ENCODE measurements at places on chromosomes 2 and 18.

- DNase-seq = no peak
These were observed 69.6 kb downstream of the ACVR1C start for GRCh38 chr2:157559061-157559460.

DNA sequence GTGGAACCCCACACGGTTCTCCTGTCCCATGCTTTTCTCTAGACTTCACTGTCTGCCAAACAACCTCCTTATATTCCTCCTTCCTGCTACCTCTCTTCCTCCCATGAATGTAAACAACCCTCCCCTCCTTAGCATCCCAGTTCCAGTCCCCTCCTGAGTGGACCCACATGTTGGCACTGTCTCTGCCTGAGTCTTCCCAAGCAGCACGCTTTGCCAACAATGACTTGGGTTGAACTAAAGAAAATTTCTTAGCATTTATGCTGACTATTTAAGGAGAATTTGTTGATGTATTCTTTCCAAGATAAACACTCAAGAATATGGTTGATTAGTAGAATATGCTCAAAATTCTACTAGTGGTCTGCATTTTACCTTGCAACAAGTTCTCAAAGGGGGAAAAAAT lies 338.0 kb downstream of the TNS1 start:
- DNase-seq = no peak

DNA sequence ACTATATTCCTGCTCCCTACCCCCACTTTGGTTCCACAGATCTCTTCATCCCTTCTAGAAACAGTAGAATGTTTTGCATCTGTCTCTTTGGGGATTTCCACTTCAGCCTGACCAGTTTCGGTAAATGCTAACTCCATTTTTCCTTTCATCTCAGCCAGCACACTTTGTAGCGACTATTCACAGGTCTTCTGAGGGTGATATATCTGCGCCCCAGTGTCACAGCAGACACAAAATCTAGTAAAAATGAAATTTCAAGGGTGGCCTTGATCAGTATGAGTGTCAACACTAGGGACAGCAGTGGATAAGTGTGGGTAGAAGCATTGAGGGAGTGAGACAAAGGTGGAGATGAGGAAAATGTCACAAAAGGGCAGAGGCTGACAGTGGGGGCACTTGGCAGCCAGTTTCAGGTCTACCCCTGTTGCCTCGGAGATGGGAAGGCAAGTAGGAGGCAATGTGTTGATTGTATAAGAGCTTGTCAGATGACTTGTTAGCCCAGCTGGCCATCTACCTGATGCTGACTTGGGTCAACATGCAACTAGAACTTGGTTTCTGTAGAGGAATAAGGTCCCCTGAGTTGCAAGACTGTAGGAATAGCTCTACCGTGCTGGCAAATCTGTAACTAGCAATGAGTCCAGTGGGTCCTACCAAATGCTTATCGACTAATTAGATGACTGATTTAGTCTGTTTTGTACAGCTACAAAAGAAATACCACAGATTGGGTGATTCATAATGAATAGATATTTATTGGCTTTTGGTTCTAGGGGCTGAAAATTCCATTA lies 60.7 kb downstream of the CXCR4 start:
- DNase-seq = no peak

DNA sequence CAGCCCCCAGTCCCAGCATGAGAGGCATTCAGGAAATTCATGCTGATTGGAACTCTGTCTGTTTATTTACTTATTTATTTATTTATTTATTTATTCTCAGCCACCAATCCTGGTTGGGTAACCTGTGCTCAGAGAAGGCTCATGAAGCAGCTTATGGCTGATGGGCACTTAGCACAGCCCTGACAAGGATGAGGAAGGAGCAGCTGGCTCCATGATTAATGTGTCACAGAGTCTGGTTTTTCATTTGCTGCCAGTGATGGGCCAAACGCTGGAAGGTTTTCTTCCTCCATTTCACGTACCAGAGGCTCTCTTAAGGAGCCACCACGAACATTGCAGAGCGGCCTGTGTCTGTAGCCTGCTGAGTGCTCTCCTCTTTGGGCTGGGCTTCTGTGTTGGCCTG lies 28.3 kb upstream of the KCNS3 start:
- DNase-seq = no peak

GRCh38 chr2:69253112-69253511 lies 133.9 kb downstream of the GFPT1 start:
- no peak for DNase-seq

GRCh38 chr2:149994057-149994728 lies 406.6 kb upstream of the MMADHC start:
- no peak for DNase-seq

DNA sequence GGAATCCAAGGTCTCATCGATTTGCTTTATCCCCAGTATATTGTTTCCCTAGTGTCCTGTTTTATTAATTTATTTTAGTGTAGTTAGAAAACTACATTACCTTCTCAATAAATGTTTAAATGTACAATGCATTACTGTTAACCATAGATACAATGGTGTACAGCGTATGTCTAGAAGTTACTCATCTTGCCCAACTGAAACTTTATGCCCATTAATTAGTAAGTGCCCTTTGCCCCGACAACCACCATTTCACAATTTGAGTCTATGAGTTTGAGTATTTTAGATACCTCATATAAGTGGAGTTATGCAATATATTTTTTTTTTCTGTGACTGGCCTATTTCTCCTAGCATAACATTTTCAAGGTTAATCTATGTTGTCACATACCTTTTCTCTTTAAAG lies 1343.0 kb upstream of the SLC39A10 start:
- no peak for DNase-seq

GRCh38 chr2:226673314-226673723 lies 126.3 kb downstream of the IRS1 start:
- DNase-seq = peak; percentile 45

GRCh38 chr2:99754210-99754609 lies 264.4 kb upstream of the REV1 start:
- DNase-seq = no peak

DNA sequence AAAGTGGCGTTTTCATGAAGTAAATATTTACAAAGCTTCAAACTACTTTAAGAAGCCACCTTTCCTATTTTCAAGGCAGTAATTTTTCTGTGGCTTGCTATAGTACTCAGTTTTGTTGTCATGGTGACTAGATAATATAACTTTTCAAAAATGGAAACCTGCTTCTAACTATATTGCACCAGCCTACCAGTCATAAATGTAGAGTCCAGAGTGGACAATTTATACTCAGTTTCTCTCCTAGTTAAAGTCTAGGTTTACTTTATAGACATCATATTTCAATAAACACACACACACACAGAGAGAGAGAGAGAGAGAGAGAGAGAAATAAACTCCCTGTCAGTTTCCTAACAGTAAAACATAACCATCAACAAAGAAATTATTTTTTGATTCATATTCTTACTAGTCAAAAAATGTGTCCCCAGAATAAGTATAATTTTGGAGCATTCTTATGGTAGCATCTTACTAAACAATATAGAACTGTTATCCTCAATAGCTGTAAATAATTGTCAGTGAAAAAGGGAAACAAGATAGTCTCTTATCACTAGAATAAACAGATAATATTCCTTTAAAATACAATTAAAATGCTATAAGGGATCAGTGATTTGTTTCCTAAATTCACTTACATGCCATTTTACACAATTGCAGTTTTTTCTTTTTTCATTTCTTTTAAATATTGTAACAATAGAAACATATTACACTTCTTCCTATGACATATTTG lies 163.5 kb upstream of the BOD1L2 start:
- DNase-seq = no peak

DNA sequence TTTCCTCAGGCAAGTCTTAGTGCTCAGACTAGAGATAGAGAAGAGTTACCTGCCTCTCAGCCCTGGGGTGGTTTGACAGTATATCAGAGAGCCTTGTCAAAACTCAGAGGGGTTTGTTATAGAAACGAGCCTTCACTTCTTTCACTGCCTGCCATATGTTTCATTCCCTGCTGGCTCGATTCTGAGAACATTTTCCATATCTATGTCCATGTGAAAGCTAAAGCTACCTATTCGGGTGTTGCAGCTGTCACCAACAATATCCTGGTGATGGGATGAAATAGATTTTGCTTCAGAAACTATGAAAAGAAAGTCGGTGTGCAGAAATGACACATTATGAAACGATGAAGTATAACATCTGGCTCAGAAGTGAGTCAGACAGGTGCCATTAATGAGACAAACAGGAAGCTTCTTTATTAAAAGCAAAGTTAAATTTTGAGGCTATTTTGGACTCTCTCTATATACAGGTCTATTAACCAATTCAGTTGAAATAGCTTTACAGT lies 56.1 kb upstream of the TANK start:
- DNase-seq = no peak

- no peak for DNase-seq
These were observed 333.8 kb upstream of the TNP1 start for GRCh38 chr2:217193431-217194340.

GRCh38 chr2:112542984-112543661 lies 858 bp downstream of the POLR1B start:
- DNase-seq = no peak

- no peak for DNase-seq
These were observed 55.4 kb upstream of the CD28 start for GRCh38 chr2:203650860-203651613.

DNA sequence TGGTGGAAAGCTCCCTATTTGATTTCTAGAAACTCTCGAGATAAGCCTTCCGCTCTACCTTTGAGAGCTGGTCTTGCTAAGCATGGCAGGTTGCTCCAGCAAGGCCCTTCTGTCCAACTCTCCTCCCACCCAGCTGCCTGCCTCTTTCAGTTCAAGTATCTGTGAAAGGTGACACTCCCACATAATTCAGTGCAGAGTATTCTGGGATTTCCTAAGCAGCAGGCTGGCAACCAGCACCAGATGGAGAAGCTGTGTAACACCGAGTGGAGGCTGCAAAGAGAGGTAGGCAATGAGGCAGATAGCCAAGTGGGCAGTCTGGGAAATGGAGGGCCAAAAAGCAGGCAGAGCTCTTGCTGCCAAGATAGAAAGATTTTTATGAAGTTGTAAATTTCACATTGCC lies 88.4 kb upstream of the CAVIN2 start:
- DNase-seq = no peak

DNA sequence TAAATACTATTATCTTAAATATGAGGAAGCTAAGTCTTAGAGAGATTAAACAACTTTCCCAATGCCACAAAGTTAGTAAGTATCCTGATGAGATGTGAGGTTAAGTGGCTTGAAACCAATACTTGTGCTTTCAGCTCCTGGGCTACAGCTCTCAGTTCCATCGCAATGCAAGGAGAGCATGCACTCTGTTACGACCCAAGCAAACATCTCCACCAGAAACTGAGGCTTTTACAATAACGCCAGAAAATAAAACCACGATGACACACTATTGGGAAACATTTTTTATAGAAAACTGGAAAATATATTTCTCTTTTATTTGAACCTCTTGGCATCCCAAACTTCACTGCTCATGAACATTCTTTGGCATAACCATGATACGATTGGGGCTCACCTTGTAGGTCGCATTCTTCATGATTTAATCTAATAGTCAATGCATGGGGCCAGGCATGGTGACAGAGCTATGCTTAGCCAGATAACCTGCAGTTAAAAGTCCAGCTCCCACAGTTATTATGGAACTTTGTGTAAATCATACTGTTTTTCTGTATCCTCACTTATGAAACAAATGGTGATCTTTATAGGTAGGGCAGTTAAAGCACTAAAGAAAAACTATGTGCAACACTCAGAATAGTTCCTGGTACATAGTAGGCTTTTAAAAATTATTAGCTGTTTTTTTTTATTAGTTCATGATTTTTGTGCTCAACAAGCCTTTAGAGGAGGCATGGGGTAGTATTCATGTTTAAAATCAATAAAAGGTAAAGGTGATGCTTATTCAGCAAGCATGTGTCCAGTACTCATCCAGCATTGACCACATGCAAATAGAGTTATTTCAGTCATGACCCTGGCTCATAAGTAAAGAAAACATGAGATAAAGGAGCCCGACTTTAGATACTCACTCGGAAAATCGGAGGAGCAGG lies 238.3 kb upstream of the TRIB2 start:
- DNase-seq = no peak

DNA sequence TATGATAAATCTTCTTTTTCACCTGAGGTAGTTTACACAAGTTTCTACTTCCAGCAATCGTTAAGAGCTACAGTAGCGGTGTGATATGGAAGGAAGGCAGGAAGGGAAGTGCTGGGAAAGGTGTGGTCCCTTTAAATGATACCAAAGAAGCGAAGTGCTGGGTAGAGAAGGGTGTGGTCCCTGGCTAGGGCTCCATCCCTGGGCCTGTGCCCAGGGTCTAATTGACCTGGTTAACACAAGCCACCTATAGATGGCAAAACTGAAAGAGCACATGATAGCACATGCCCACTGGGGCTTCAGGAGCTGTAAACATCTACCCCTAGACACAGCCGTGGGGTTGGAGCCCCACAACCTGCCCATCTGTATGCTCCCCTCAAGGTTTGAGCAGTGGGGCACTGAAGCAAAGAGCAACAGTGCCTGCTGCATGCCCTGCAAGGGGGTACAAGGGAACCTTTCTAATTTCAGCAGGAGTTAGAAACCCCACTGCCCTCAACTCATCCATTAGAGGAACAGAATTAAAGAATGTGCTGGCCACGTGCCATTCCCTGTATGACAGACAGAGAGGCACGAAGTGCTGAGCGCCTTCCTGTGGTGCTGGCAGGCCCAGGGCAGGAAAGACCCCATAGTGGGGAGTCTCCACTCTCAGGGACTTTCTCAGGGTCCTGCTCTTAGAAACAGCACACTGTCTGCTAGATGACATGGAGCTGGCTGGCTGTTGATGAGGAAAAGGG lies 153.1 kb upstream of the LMAN1 start:
- DNase-seq = no peak

DNA sequence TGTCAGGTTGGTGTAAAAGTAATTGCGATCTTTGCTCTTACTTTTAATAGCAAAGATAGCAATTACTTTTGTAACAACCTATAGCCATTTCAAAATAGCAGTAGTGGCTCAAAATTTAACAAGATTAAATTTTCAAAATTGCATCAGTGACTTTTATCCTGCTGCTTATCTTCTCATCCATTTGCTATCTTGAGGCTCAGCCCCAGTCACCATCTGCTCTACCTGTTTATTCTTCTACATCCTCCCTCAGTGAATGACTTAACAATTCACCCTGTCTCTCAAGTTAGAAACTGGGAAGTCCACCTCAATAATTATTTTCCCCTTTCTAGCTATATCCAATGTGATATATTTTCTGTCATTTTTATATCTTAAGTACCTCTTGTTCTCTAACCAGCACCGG lies 148.6 kb upstream of the ZNF804A start:
- DNase-seq = no peak

DNA sequence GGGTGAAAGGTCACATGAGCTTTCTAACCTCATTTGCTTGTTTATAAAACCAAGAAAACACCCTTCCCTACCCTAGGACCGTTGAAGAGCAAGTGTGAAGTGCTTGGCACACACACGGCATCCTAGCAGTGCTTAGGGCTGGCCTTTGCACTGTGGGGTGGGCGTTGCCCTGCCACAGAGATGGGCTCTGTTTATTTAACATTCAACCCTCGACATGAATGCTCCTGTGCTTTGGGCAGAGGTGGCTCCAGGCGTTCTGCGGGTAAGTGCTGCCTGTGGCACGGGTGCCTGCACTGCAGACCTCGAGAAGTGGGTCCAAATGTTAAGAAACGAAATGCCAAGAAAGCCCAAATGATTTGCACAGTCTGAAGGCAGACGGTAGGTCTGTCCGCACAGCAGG lies 170.1 kb downstream of the FHOD3 start:
- no peak for DNase-seq

Measured in GF-D8 (cell line).